ENCODE measurements at places on chromosomes 11 and 22.

- DNase-seq = no peak
Measured at GRCh38 chr11:119717839-119718534, 11.0 kb downstream of the NECTIN1 start.

GRCh38 chr11:114846416-114846791 is 168.1 kb downstream of the NXPE2 start:
- no peak for DNase-seq

DNA sequence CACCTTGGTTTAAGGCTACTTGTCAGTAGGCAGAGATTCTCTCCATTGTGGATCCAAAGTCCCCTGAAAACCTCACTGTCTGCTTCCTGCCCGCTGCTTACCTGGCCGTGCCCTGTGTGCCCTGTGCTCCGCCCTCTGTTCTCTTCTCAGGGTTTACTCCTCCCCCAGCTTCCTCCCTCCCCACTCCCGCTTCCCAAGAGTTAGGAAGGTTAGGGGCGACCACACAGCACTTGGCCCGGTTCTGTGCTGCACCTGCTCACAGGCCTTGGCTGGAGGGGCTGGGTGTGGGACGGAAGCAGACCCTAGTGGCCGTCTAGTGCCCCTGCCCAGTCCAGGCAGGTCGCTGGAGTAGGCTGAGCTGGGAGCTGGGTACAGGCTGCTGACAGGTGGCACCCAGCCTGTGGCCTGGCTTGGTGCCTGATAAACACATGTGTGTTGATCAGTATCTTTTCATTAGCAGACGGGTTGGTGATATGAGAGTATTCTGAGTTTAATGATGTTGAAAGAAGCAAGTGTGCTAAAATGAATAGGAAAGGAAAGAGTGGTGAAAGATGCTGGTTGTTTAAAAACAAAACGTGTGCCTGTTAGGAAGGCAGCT is 40.5 kb downstream of the GRAMD4 start:
- no peak for DNase-seq

GRCh38 chr11:71286701-71287643 is 34.6 kb upstream of the SHANK2 start:
- DNase-seq = no peak

DNA sequence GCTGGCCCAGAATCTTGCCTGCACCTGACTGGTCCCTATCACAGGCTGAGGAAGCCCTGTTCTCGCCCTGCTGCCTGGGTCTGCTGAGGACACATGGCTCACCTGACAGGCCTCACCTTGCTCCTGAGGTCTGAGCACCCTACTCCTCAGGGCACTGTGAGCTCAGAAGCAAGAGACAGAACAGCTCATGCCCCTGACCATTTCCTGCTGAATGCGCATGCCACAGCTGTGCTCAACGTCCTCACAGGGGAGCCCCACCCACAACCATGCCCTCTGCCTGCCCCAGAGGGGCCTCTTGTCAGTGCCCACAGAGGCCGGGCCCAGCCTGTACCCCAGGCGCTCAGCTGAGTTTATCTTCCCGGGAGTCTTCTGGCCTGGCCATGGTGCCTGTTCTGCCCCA is 2.8 kb upstream of the TSPO start:
- no peak for DNase-seq

- no peak for DNase-seq
Measured at GRCh38 chr11:10650630-10651029, 42.9 kb downstream of the IRAG1 start.

DNA sequence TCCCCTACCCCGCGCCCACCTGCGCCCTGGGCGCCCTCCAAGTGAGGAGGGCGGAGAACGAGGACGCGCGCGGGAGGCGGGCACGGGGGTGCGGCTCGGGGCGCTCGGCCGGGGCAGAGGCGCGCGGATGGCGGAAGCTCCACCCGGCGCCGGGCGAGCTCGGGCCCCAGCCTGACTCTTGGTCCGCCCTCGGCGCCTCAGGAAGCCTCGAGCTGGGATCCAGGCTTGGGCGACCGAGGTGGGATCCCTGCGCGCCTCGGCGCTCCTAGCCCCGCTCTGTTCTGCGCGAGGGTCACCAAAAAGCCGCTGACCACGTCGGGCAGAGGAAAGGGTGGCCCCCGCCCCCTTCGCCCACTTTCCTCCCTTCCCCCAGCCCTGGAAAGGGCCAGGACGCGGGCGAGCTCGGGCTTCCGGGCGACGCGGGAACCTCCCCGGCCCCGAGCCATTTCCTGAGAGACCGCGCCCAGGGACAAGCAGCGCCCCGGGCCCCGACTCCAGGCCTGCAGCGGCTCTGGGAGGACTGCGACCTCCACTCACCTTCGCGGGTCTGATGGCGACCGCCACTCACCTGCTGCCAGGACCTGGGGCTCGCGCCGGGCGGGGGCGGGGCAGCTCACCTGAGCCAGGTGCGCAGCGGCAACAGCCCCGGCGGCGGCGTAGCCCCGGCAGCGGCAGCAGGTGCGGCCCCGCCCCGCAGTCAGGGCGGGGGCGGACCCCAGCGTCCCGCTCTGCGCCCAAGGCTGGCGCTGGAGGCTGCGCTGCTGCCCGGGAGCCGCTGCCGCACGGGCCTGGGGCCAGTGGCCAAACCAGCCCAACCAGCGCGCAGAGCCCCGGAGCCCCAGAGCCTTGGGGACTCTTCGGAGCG is 2.2 kb upstream of the SIGIRR start:
- DNase-seq = no peak

- DNase-seq = no peak
Measured at GRCh38 chr11:26078231-26078821, 253.6 kb upstream of the ANO3 start.

All from effector CD8-positive, alpha-beta T cell (primary cell).